Right renal pelvis (tissue), 4 donors: ENCODE measurements at places on chromosomes 16 and 17. TPM values are rescaled to one million over a fixed set of nuclear protein-coding genes. Genes with fewer than 3 reads are reported as not detected.

The ETV4 gene
- 41.2 TPM for polyA plus RNA-seq

The ALOX15 gene
- polyA plus RNA-seq = 0.17 TPM

The C1QTNF1 gene
- polyA plus RNA-seq = 3.2 TPM

The EIF1 gene
- 762 TPM for polyA plus RNA-seq

GRCh38 chr17:8791910-8792270 is 7.3 kb downstream of the MFSD6L start:
- DNase-seq = no peak

- no peak for DNase-seq
Measured at GRCh38 chr17:47897561-47897960, 1.5 kb downstream of the SP2 start.
